ENCODE measurements at places on chromosomes 7 and 10.
A peak's percentile ranks its signal among the peaks of the same experiment; 100 is the strongest.

DNA sequence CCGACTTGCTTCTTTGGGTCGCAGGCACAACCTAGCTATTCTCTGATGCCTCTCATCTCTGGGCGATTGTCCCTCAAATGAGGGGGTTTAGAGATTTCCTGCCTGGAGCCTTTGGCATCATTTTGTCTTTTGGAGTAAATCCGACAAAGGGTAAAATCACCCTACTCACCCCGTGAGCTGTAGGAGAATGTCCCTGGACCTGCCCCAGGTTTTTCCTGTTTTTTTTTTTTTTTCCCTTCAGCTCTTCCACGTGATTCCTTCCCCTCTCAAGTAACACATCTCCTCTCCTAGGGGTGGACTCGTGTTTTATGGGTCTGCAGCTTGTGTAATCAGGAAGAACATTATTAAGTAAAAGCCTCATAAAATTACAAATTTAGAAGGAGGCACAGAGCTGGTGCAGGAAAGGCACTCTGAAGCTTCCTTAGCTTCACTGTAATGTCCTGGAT, 128.4 kb upstream of the ZNF746 start:
- DNase-seq = no peak

- DNase-seq = no peak
Measured at GRCh38 chr7:3520206-3520605, 219.2 kb downstream of the SDK1 start.

DNA sequence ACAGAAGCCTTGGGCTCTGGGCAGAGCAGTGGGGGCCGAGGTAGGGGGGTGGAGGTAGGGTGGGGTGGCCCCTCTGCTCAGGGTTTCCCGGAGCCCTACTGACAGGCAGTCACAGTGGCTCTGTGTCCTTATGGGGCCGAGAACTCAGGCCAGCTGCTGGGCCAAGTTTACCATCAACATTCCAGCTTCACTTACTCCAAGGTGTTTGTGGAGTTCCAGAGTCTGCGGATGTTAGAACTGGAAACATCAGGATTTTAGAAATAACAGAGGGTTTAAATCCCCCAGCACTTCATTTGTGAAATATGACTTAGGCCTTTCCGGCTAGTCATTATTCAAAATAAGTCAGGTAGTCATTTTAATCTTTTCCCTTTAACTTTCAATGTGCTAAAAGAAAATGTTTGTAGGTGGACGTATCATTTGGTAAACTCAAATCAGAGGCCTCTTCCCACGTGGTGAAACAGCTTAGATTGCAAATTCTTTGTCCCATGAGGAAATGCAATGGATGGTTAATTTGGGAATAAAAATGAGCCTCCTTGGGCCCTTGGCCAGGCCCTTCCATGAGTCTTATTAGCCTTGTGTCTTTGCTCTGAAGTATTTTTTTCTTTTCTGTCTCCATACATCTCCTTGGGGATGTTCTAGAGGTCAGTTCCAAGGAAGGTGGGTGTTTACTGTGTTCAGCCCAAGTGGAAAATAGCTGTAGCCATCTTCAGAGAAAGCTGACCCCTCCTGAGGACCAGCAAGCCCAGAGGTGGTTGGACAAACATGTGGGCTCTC, 99.6 kb upstream of the BTBD16 start:
- DNase-seq = no peak

DNA sequence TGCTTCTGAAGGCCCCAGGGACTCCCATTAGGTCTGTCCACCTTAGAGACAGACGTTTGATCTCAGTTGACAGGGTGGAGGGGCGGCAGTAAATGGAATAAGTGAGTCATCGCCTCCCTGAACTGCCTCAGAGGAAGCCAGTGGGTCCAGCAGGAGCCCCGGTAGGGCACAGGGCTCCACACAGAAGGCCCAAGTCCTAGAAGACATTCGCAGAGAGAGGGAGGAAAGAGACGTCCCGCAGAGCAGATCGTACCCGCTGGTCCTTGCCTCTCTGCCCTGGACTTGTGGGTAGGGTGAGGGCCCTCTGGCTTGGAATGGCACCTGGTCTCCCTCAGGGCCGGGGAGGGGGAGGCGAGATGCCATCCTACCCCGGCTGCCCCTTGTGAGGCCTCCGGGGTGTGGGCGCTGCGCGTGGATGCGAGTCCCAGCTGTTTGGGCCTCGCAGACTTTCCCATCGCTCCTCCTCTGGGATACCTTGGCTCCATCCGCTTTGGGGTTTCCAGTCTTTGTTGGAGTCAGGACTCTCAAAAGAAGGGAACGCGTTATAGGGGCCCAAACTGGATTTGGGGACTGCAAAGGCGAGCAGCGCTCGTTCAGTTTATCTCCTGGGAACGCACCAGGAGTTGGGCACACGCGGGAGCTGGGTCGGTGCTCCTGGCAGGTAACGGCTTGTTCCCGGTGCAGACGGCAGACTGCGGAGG, 5.1 kb downstream of the TLX1 start:
- no peak for DNase-seq

DNA sequence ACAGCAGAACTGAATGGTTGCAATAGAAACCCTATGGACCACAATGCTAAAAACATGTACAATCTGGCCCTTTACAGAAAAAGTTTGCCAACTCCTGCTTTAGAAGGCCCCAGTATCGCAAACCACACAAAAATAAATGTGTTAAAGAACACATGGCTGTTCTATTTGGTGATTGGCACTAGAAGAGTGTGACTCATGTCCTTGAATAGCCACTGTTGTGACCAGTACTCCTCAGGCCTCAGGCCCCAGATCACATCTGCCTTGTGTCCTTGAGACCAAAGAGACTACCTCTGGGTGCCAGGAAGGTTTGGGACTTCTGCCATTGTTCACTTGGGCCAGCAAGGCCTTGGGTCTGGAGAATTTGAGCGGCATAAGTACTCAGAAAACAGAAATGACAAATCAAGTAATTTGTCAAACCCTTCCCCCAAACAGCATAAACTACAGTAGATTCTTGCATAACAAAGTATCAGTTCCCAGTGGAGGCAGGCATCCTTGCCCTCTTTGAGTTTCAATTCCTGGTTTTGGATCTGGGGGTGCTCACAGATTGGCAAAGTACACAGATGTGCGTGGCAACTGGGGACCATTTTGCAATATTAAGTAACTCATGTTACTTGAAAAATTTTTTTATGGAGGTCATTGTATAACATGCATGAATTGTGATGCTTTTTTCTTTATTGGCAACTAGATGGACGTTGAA, 50.2 kb downstream of the MTURN start:
- no peak for DNase-seq

- no peak for DNase-seq
Measured at GRCh38 chr7:30681815-30682211, 443 bp downstream of the CRHR2 start.

- no peak for DNase-seq
Measured at GRCh38 chr10:21141946-21142492, 244.9 kb upstream of the NEBL start.

- DNase-seq = no peak
Measured at GRCh38 chr7:138564365-138564764, 104.3 kb downstream of the TRIM24 start.

- DNase-seq = peak; percentile 28
Measured at GRCh38 chr10:17742918-17743317, 9.1 kb upstream of the TMEM236 start.

DNA sequence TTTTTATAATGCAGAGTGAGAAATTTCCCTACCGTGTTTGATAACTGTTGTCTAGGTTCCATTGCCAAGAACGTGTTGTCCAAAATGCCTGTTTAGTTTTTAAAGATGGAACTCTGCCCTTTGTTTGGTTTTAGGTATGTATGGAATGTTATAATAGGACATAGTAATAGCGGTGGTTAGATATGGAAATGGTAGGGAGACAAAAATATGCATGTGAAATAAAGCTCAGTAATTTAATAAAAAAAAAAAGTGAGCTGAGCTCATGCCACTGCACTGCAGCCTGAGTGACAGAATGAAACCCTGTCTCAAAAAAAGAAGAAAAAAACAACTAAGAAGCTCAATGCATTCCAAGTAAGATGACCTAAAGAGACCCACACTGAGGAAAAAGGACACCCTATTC, 72.9 kb downstream of the ZNF783 start:
- no peak for DNase-seq

DNA sequence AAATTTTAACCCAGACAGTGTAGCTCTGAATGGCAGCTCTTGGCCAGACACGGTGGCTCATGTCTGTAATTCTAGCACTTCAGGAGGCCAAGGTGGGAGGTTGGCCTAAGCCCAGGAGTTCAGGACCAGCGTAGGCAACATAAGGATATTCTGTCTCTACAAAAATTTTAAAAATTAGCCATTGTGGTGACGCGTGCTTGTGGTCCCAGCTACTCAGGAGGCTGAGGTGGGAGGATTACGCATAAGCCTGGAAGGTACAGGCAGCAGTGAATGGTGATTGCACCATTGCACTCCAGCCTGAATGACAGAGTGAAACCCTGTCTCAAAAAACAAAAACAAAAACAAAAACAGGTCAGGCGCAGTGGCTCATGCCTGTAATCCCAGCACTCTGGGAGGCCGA, 50.0 kb downstream of the SUFU start:
- DNase-seq = no peak

DNA sequence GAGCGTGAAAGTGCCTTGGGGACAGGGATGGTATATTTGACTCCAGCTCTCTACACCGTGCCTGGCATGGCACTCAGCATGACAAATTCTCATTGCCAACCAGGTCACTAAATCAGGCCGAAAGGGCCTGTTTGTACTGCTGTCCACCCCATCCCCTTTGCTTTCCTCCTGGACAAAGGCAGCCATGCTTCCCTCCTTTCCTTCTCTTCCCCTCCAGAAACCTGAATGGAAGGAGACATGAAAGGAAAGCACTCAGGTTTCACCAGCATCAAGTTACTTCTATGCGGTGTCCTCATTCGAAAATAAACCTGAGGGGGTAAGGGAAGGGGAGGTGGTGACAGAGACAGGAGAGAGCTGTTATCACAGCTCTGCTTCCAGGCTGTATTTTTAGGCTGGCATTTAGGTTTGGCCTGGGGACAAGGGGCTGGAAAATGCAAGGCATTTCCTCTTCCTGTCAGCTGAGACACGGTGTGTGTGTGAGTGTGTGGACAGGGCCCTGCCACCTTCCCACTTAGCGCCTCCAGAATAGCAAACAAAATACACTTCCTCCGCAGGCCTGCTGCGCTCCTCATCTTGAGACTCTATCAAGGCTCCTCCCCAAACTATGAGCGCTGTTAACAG, 79.9 kb upstream of the COL13A1 start:
- no peak for DNase-seq

DNA sequence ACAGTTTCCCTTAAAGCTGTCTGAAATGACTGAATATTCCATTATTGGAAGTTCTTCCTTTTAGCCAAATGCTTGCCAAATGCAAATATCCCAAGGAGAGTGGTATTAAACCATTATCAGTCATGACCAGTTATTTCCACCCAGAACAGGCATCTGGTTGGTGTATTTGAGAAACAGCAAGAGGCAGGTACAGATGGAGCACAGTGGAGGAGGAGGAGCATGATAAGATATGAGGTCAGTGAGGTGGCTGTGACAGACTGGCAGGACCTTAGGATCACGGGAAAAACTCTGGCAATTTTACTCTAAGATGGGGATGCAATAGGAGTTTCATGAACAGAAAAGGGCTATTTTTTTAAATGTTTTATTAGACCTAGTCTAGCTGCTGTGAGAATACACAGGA, 6.4 kb downstream of the HEPACAM2 start:
- DNase-seq = no peak

GRCh38 chr10:35574924-35575352, 30.2 kb upstream of the GJD4 start:
- peak; percentile 94 for DNase-seq

GRCh38 chr10:87659571-87660483, at the start of gene PAPSS2:
PAPSS2 (plus strand) TSS chr10:87659878; CDS start chr10:87659982, 104 bp downstream.
- no peak for DNase-seq

DNA sequence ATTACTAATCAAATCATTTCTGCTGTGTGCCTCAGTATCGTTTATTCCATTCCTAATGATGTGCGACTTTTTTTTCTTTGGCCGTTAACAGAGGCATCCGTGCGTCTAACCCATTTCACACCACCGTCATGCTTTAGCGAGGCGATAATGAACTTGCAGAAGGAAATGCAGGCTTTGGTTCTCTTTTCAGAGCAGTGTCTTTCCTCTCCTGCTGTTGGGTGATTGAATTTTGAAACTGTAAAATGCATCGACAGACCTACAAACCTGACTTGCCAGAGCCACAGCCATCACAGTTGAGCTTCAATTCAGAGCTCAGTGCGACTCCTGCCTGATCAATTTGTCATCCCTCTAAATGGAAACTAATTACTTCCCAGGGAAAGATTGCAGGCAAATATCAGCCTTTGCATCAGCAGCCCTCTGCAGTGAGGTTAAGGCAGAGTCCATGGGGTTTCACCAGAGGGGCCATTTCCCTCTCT, 486.0 kb upstream of the GALNT17 start:
- no peak for DNase-seq

GRCh38 chr7:146698995-146699610, 582.5 kb downstream of the CNTNAP2 start:
- no peak for DNase-seq

DNA sequence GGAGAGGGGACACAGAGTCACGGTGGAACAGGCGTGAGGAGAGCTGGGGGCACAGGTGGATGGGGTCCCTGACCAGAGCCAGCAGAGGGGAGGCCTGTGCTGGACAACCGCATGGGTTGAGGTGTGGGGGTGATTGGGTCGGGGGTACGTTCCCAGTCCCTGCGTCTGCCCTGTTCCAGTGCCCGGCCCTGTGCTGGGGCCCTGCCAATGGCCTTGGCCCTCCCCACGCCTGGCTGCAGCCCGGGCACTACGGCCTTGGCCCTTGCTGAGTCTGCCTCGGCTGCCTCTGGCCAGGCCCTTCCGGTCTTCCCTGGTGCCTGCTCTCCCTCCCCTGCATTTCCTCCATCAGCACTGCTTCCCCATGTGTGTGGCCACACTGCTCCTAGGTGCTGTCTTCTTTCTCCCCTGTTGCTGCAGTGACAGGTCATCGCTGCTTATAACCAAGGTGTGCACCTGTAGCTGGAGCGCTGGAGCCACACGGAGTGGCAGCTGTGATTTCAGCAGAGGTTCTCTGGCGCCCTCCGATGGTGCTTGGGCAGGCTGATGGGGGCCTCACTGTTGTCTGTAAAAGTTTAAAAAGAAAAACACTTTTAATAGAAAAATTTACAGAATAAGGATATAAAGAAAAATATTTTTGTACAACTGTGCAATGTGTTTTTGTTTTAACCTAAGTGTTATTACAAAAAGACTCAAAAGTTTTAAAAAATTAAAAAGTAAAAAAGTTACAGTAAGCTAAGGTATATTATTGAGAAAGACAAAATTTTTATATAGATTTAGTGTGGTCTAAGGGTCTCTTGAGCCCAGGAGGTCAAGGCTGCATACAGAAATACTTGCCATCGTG, 45.2 kb upstream of the BHLHA15 start:
- DNase-seq = no peak

GRCh38 chr7:1419688-1420087, 39.6 kb downstream of the MICALL2 start:
- no peak for DNase-seq

- no peak for DNase-seq
Measured at GRCh38 chr7:106957766-106958165, 86.7 kb upstream of the PRKAR2B start.

GRCh38 chr10:75280236-75280635, 44.5 kb upstream of the COMTD1 start:
- DNase-seq = no peak

GRCh38 chr10:3871424-3871996, 86.5 kb upstream of the KLF6 start:
- DNase-seq = no peak

- DNase-seq = no peak
Measured at GRCh38 chr7:75861636-75862035, 17.2 kb upstream of the RHBDD2 start.

- no peak for DNase-seq
Measured at GRCh38 chr7:134834689-134835462, 55.4 kb downstream of the CALD1 start.

GRCh38 chr7:76303202-76304147, 1.0 kb downstream of the HSPB1 start:
- DNase-seq = peak; percentile 86

- no peak for DNase-seq
Measured at GRCh38 chr10:48937796-48938195, 1.8 kb downstream of the LRRC18 start.

Data from stromal cell of bone marrow (primary cell).